Inflammatory macrophage treated with lipopolysaccharide for 1 hour (primary cell): ENCODE measurements at places on chromosomes 12 and 14.

GRCh38 chr14:65486863-65487262 lies 74.3 kb downstream of the FUT8 start:
- DNase-seq = no peak

GRCh38 chr12:41034686-41035085 lies 153.4 kb upstream of the PDZRN4 start:
- no peak for DNase-seq

GRCh38 chr12:101051151-101051550 lies 158.9 kb downstream of the SLC5A8 start:
- no peak for DNase-seq

- no peak for DNase-seq
Measured at GRCh38 chr14:83173687-83174086, 1640.0 kb upstream of the SEL1L start.

- no peak for DNase-seq
Measured at GRCh38 chr12:97118796-97119375, 211.8 kb downstream of the NEDD1 start.

DNA sequence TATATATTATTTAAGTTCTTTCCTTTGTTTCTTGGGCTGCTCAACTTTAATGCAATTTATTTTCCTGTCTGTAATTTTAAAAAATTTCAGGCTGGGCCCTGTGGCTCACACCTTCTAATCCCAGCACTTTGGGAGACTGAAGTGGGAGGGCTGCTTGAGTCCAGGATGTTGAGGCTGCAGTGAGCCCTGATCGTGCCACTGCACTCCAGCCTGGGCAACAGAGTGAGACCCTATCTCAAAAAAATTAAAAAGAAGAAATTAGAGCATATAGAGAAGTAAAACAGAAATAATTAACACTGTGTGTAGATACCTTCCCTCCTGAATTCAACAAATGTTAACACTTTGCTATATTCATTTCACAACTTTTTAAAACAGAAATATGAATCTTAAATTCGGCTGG lies 74.2 kb downstream of the DENND5B start:
- no peak for DNase-seq

- no peak for DNase-seq
Measured at GRCh38 chr12:120060717-120061116, 55.8 kb downstream of the RAB35 start.

- DNase-seq = no peak
Measured at GRCh38 chr12:1552911-1553491, 41.4 kb downstream of the FBXL14 start.

DNA sequence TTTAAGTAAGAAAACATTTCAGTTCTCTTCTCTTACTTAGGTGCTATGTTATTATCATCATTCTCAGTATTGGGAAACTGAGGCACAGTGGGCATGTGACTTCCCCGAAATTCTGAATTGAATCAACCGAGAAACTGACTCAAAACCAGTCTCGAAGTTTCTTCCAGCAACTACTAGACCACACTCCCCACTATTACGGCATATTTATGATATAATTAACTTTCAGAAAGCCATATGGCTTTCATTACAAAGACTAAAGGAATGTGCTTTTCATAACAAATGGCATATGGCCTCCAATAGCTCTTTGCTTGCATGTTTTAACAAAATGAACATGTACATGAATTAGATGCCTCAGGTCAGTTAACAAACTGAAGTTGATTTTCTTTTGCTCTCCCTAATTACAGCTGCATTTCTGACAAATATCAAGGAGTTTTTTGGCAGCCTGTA lies 182.9 kb upstream of the SLC38A2 start:
- no peak for DNase-seq

DNA sequence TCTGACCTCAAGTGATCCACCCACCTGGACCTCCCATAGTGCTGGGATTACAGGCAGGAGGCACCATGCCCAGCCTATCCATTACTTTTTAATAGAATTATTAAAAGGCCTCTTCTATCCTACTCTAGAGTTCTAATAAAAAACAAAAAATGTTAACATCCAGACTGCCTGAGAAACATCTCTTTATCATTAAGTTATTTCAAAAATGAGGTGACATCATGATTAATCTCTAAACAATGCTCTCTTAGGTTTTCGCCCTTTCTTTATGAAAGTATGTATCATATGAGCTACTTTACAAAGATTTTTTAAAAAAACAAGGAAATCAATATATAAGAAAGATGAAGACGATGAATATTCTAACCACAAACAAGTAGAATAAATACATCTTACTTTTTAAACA lies 52.6 kb downstream of the FGD6 start:
- DNase-seq = no peak

DNA sequence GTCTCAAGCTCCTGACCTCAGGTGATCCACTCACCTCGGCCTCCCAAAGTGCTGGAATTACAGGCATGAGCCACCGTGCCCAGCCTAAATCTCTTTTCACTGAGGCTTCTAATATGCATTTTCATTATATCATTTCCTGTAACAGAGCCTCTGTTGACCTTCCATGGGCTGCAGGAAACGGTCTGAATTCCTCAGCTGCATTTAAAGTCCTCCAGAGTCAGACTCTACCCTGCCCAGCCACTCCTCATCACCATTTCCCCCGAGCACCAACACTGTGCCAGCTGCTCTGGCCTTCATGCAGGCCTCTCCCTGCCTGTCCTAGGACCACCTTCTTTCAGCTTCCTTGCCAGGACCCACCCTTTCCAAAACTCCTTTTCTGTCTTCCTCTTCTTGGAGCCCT lies 9.8 kb upstream of the NFKBIA start:
- DNase-seq = no peak

GRCh38 chr12:113271853-113272561 lies 50.7 kb downstream of the TPCN1 start:
- peak; percentile 91 for DNase-seq

GRCh38 chr12:19138956-19139355 lies 9.4 kb downstream of the PLEKHA5 start:
- no peak for DNase-seq

DNA sequence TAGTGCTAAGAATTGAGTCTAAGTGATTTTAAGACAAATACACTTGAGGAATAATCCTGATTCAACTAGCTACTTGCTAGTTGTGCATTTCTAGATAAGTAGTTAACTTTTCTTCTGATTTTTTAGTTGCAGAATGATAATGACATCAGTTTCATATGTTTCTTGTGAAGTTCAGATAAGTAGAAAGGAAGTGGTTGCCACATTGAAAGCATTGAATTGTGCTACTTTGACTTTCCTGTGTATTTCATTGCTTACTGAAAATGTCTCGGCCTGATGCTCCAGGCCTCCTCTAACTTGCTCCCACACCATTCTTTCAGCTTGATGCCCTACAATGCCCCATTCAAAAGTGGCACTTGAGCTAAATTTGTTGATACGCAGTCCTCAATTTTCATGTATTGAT lies 980.0 kb downstream of the TMTC2 start:
- no peak for DNase-seq

DNA sequence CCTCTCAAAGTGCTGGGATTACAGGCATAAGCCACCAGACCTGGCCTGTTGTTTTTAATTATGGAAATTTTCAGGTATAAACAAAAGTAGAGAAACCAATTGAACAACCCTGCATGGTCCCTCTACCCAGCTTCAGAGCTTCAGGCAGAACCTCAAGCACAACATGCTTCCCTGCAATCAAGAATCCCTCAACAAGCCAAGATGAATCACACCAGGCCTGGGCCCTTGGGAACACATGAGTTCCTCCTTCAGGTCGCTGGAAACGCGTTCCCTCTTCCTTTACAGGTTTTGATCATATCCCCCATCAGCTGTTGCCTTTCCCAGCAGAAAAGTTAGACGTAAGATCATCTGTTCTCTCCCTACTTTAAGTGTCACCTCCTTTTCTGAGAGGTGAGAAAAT lies 20.5 kb upstream of the CORO1C start:
- DNase-seq = no peak

GRCh38 chr12:82832096-82832495 lies 145.4 kb downstream of the TMTC2 start:
- DNase-seq = peak; percentile 68

- no peak for DNase-seq
Measured at GRCh38 chr12:54142114-54142475, 46.7 kb downstream of the SMUG1 start.

GRCh38 chr14:56666294-56666693 lies 86.7 kb downstream of the TMEM260 start:
- no peak for DNase-seq

DNA sequence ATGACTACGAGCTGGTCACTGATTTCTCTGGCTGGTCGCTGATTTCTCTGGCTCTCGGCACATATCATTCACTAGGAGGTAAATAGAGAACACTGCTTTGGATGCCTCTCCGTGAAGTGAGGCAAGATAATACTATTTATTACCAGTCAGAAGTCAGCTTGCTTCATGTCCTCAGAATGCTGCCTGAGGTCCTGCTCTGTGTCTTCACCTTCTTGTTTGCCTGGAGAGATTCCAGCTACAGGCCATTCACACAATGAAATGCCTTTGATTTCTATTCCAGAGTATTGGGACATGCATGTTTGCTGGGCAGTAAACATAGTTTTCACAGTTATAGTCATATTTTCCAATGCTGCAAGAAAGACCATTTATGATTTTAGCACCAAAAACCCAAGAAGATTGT lies 106.7 kb downstream of the AEBP2 start:
- no peak for DNase-seq

GRCh38 chr12:28795311-28795710 lies 353.8 kb upstream of the FAR2 start:
- DNase-seq = peak; percentile 50

GRCh38 chr14:87966816-87967215 lies 26.2 kb downstream of the GALC start:
- no peak for DNase-seq

- no peak for DNase-seq
Measured at GRCh38 chr12:100473716-100474150, at the start of gene NR1H4. Gene NR1H4, plus strand, starts transcription at chr12:100473866. Its CDS starts 19,458 bp downstream, at chr12:100493324.
